Stimulated activated CD8-positive, alpha-beta memory T cell treated with anti-CD3 and anti-CD28 coated beads, Interleukin-12 subunit alpha, Interleukin-12 subunit beta, amount 100 ng/mL, for 4 hours (primary cell): ENCODE measurements at places on chromosomes 3 and 15.

GRCh38 chr3:126668450-126669401 is 13.8 kb upstream of the TXNRD3 start:
- DNase-seq: no peak

DNA sequence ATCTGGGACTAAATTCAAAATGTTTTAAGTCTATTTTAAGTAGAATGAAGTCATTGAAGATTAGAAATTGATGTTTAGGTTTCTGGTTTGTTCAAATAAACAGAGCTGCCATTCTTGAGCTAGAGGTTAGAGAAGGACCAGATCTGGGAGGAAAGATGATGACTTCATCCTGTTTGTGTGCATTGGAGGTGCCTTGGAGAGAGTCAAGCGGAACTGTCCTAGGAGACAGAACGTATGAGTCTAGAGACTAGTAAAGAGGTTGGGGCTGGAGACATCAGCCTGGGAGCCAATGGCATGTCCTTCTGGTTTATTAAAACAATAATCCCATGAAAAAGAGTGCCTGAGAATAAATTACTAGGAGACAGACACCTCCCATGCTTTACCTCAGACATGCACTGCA is 303.4 kb downstream of the KBTBD8 start:
- no peak for DNase-seq

DNA sequence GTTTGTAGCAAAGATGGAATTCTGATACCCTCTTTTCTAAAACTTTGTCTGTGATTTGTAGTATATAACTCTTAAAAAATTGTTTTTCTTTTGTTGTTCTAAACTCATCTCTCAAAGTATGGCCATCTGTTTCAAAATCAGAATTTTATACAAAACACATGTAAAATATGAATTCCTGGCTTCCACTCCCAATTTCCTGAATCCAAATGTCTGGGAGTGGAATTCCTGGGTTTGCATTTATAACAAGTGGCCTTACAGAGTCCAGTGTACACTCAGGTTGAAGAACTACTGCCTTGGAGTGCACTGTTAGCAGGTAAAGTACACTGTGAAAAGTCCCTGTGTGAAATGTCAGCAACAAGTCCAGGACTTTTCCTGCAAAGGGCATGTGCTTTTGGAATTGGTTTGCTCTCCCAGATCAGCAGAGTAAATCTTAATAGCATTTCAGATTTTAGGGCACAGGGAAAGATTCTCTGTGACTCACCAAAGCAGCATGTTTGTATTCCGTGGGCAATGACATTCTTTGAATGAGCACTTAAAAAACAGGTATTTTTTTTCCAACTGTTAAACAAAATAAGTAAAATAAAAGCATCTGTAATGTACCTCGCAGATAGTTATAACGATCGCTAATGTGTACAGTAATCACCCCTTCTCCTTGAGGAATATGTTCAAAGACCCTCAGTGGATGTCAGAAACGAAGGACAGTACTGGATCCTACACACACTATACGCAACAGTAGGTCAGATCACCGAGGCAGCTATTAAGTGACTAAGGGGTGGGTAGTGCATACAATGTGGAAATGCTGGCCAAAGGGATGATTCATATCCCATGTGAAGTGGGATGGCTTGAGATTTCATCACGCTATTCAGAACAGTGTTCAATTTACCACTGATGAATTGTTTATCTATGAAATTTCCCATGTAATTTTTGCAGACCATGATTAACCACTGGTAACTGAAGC is 2.0 kb upstream of the CLDN16 start:
- no peak for DNase-seq

- DNase-seq: no peak
Measured at GRCh38 chr3:43866529-43867353, 176.0 kb downstream of the ABHD5 start.

GRCh38 chr3:187587076-187587475 is 83.1 kb downstream of the SST start:
- DNase-seq: no peak

DNA sequence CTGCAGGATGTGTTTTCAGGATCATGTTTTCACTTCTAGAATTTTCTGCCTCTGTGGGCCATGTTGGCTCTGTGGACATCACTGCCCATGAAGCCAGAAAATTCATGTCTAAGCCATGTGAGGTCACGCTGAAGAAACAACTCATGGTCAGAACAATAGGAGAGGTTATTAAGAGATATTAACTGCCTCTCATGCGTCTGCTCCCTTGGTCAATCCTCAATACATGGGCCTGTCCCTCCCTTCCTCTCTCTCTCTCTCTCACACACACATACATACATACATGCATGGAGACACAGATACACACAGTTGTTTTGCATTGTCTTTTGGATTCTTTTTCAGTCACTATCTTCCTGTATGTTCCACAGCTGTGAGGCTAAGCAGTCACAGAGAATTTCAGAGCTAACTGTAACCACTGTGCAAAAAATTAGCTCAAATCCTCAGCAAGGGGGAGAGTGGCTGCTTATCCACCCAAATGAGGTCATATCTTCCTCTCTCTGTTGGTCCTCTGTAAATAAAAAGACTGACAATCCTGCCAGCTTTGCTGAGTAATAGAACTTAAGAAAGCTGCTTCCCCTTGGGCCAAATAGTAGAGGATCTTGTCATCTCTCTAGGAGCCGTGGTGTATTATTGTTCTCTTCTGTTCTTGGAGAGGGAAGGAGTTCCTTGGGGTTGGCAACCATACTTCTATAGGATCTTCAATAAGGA is 45.6 kb downstream of the LRTM1 start:
- DNase-seq: no peak

DNA sequence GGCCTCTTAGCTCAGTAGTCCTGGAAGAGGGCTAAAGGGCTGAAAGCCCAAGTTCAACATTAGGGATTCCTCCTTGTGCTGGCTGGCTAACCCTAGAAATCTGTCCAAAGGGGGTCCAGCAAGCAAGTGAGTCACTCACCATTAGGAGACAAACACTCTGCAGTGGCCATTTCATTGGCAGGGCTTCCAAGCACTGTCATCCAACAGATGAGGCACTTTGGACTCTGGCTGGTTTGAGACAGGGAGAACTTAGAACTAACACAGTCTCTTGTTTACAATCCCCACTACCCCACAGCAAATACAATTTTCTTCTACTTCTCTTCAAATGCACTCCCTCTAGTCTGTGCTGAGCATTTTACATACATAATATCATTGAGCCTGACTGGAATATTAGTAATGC is 10.1 kb upstream of the WNT5A start:
- no peak for DNase-seq

DNA sequence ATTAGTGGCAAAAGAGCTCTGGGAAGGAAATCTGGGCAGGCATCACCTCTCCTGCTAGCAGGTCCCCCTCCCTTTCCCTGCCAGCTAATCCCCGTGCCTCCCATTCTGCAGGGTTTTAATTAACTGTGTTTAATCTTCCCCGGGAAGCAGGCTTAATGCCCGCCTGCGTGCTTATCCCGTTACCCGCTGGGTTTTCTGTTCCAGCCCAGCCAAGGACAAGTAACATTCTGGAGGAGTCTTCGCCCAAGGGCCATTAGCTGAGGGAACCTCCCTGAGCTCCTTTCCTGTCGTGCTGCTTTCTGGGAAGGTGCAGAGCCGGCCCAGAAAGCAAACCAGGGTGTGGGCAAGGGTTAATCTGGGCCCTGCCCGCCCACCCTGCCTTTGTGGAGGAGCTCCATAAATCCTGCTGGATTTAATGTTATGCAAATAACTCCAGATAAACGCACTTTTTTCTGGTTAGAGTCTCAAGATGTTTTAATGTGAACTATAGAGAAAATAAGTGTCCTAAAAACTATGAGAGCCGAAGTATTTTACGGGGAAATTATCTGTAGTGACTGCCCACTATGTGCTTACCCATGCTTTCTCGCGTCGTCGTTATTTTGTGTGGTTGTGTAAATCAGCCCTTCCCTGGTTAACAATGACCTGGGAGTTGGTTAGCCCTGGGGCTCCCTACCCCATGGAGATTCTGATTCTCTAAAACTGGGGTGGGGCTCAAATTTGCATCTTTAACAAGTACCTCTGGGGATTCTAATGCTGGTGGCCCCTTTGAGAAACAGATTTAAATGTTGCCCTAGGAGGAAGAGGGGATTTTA is 25.9 kb downstream of the TRIM71 start:
- no peak for DNase-seq

DNA sequence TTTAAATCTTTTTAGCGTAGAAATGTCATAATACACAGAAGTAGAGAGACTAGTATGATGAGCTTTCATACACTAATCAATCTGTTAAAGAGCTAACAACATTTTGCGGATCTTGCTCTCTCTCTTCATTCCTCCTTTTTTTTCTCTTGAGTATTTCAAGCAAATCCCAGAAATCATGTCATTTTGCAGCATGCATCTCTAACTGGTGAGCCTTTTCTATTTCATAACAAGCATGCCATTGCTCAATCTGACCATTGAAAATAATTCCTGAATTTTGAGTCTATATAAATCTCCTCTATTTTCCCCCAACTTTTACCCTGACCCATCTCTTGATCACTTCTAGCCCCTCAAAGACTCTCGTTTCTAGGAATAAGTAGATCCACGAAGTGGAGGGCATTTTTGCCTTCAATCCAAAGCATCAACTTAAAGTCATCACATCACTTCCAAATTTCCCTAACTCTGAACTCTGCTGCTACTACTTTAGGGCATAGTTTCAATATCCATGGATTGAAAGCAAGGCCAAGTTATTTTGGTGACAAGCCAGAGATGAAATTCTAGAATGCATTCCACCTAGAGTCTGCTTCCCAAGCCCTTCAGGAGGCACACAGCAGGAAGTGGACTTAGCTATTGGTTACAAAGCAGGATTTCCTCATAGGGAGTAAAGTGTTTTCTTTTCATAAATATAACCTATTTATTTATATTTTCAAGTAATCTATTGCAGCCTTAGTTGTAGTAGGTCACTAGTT is 253.5 kb upstream of the ZPLD1 start:
- no peak for DNase-seq
